ENCODE measurements at places on chromosomes 6 and 20.

GRCh38 chr6:2952557-2953095, 18.7 kb downstream of the SERPINB6 start:
- DNase-seq: peak; percentile 44

- DNase-seq: no peak
Observed at GRCh38 chr20:37479925-37480691, 40.9 kb upstream of the NNAT start.

- no peak for DNase-seq
Observed at GRCh38 chr6:169320013-169320412, 66.4 kb upstream of the THBS2 start.

DNA sequence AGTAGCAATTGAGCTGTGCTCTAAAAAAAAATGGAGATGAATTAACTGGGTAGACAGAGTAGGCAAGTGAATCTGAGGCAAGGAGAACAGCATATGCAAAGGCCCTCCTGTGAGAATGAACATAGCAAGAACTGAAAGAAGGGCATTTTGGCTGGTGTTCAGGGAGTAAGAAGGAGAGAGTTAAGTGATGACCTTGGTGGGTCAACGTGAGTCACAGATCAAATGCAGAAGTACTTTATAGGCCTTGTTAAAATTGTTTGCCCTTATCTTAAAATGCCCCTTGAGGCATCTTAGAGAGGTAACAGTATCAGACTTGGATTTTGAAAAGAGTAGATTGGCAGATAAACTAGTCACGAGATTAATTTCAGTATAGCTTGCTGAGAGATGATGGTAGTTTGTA, 24.5 kb downstream of the NDUFAF5 start:
- DNase-seq: no peak

GRCh38 chr6:5701174-5701573, 305.6 kb downstream of the NRN1 start:
- DNase-seq: no peak

GRCh38 chr6:6600875-6601274, 12.4 kb downstream of the LY86 start:
- no peak for DNase-seq

- no peak for DNase-seq
Observed at GRCh38 chr6:129516005-129516404, 194.0 kb downstream of the ARHGAP18 start.

DNA sequence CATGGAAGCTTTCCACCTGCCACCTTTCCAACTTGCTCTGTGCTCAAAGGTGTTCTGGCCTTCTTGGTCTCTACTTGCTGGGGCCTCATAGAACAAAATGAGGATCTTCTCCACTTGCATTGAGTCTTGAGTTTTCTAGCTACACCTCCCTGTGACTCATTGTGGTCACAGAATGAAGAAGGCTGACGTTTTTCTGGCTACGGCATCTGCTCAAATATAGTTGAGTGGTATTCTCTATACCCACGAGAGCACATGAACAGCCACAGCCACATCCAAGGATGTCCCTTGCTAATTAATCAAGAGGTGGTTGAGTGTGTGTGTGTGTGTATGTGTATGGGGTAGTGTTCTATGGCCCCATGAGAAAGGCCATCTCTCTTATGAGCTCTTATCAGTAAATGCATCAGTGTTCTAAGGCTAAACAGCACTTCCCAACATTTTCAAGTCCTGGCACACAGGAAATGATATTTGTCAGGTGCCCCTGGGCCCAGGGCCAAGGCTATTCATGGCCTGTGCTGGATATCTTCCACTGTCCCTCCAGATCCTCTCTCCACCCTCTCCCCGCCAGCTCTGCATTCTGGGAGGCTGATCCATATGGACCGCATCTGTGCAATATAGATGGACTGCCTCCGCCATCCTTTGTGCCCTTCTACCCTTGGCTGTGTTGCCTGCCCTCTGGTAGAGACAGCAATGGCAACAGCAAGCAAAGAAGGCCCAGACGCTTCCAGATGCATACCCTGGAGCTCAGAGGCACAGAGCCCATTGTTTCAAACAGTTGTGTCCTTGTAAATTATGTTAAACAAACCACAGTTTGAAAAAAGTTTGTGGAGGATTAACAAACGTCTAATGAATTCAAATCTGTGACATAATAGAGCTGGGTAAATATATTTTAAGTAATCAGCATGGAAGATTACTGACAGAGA, 150.2 kb downstream of the LRFN2 start:
- DNase-seq: no peak

DNA sequence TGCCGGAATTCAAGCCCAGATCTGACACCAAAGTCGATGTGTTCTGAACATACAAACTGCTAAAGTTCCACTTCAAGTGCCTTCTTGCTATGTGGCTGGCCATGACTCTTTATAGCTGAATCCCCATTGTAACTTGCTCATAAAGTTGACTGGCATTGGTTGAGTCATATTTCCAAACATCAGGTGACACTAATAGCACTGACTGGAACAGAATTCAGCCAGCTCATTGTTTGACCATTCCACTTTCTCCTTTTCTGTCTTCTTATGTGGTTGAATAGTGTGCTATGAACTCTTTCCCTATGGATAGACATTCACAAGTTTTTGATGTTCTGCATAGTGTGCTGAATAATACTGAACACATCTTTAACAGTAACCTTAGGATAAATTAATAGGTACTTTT, 266.2 kb upstream of the ZFP64 start:
- no peak for DNase-seq

GRCh38 chr6:73302339-73302738, 39.3 kb upstream of the KHDC1 start:
- DNase-seq: no peak

- DNase-seq: no peak
Observed at GRCh38 chr20:50345712-50346373, 155.2 kb downstream of the CEBPB start.

DNA sequence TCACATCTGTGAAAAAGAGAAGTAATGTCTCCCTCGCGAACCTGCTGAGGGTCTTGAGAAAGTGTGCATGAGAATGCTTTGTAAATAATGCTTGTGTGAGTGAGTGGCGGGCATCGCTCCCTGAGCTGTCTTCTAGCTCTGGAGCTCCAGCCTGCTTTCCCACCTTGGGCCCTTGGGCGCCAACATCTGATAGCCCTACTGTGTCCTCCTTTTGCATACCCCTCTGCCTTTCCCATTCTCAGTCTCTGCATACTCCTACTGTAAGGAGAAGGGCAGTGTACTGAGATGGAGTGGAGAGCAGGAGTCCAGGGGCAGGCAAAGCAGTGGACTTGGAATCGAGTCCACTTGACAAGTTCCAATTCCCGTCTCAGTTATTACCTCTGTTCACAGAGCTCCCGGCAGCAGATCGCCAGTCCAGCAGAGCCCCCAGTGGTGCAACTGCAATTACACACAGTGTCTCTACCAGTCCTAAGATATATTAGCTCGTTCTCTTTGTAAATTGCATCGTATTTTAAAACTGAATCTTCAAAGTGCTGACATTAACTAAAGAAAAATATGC, 847 bp upstream of the NCR2 start:
- no peak for DNase-seq

DNA sequence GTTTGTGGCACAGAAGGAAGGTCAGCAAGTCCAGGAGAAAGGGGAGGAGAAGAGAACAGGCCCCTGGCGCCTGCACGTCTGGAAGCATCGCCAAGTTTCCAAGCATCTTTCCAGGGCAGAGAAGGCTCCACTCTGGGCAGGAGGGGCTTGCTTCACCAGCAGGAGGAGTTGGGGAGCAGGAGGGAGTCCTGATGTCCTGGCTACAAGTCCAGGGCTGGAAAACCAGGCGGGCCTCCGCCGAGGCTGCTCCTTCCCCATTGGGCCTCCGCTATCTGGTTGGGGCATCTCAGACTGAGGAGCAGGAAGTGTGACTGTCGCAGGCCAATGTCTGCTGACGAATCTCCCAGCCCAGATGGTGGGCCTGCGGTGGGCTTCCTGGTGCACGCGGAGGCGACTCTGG, 421.9 kb downstream of the PREX1 start:
- DNase-seq: no peak

- DNase-seq: no peak
Observed at GRCh38 chr6:109456111-109456583, 575 bp upstream of the MICAL1 start.

GRCh38 chr6:156313037-156313436, 464.1 kb upstream of the ARID1B start:
- DNase-seq: no peak

DNA sequence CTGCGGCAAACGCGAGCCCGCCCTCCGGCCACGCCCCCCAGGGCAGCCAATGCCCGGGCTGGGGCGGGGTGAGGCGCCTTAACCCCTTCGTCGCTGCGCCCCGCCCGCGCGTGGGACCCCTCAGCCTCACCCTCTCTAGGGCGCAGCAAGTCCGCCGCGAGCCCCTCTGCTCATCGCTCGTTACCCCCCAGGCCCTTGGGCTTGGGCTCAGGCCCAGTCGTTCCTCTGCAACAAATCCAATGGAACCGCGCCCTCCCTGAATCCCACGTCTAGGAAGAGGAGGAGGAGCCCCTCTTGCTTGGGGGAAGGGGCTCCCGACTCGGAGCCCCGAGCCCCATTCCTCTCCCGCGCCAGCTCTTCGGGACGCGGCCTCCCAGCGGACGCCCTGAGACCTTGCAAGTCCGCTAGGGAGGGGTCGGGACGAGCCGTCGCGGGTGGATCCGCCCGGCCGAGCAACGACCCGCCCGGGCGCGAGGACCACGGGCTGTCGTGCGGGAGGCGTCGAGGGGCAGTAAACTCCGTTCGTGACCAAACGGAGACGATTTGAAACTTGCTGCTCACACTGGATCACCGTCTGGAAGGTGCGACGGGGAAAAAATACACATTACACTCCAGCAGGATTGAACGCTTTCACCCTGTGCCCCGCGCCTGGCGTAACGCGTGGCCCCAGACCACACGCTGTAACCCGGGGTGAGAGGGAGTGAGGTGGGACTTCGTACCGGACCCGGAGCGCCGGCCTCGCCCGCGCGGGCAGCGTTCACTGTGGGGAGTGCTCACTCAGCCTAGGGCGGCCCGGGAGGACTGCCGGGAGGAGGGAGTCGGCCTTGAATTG, 477 bp upstream of the LZTS3 start:
- DNase-seq: peak; percentile 84

- no peak for DNase-seq
Observed at GRCh38 chr20:19000078-19000477, 186.5 kb downstream of the SCP2D1 start.

- DNase-seq: no peak
Observed at GRCh38 chr20:48338717-48339116, 489.1 kb downstream of the PREX1 start.

All from stimulated activated CD4-positive, alpha-beta T cell treated with anti-CD3 and anti-CD28 coated beads, Interleukin-1b, Interleukin-23, amount 100 ng/mL, for 24 hours (primary cell).